ENCODE measurements at places on chromosomes 2 and 18. TPM values are rescaled to one million over a fixed set of nuclear protein-coding genes. Genes with fewer than 3 reads are reported as not detected.

The C2orf80 gene
- 0.84 TPM for polyA plus RNA-seq

The TXNDC2 gene
- 0.03 TPM for polyA plus RNA-seq

The EHBP1 gene
- 30.7 TPM for polyA plus RNA-seq

The ASXL3 gene
- 2.7 TPM for polyA plus RNA-seq

The PDCD1 gene
- polyA plus RNA-seq = 0.31 TPM

The LYPD1 gene
- 4.0 TPM for polyA plus RNA-seq

The FOXI3 gene
- polyA plus RNA-seq = not detected

The DSG1 gene
- 0.19 TPM for polyA plus RNA-seq

The CNNM3 gene
- polyA plus RNA-seq = 35.0 TPM

The CNRIP1 gene
- 18.6 TPM for polyA plus RNA-seq

GRCh38 chr18:75418293-75419005 is 9.1 kb downstream of the SMIM21 start:
- H3K4me1 ChIP-seq = no peaks in the 10 kb centered on the region
- H3K27ac ChIP-seq = no peak overlapping the region
- no peaks in the 10 kb centered on the region for H3K36me3 ChIP-seq
- DNase-seq = no peak
- no peaks in the 10 kb centered on the region for H3K27me3 ChIP-seq
- H3K4me3 ChIP-seq = no peak overlapping the region

GRCh38 chr18:48049757-48050156 is 119.3 kb upstream of the SMAD2 start:
- H3K27ac ChIP-seq = no peak overlapping the region
- H3K4me3 ChIP-seq = no peak overlapping the region
- peaks cover 4% of the 10 kb centered on the region for H3K4me1 ChIP-seq
- no peaks in the 10 kb centered on the region for H3K27me3 ChIP-seq
- H3K36me3 ChIP-seq = no peaks in the 10 kb centered on the region

GRCh38 chr2:201180010-201180409 is 2.9 kb upstream of the CASP10 start:
- no peak overlapping the region for H3K27ac ChIP-seq
- H3K27me3 ChIP-seq = no peaks in the 10 kb centered on the region
- H3K36me3 ChIP-seq = no peaks in the 10 kb centered on the region
- H3K4me3 ChIP-seq = no peak overlapping the region
- DNase-seq = no peak
- H3K4me1 ChIP-seq = peaks cover 11% of the 10 kb centered on the region

- H3K4me3 ChIP-seq = no peak overlapping the region
- peaks cover 31% of the 10 kb centered on the region for H3K4me1 ChIP-seq
- H3K27ac ChIP-seq = peak overlapping the region; percentile 77
- H3K27me3 ChIP-seq = no peaks in the 10 kb centered on the region
- no peaks in the 10 kb centered on the region for H3K36me3 ChIP-seq
These were observed 220.2 kb downstream of the ALPK2 start for GRCh38 chr18:58408665-58409064.

DNA sequence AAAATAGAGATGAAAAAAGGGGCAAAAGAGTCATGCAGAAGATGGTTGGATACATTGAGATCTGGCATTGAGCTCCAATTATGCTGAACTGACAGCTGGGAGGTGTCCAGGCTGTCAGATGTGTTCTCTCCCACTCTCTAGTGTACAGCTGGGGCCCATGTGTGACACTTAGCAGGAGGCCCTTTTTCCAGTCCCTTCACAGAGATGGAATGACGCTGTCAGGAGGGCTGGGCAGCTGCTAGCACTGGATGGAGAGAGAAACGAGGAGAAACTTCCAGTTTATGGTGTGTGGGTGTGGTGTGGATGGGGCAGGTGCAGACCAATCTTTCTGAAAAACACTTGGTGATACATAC is 437.7 kb upstream of the HS6ST1 start:
- H3K27ac ChIP-seq = no peak overlapping the region
- no peaks in the 10 kb centered on the region for H3K27me3 ChIP-seq
- no peaks in the 10 kb centered on the region for H3K36me3 ChIP-seq

DNA sequence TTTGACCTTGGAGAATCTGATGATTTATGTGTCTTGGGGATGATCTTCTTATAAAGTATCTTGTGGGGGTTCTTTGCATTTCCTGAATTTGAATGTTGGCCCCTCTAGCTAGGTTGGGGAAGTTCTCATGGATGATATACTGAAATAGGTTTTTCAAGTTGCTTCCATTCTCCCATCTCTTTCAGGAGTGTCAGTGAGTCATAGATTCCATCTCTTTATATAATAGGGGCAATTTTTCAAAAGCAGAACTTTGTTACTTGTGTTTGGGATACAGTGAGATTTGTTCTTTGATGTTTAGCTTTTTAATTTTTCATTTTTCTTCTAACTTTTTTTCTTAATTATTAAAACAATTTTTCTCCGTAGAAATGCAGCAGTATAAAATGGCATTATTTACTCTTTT is 19.4 kb downstream of the TMEM87B start:
- H3K27me3 ChIP-seq = no peaks in the 10 kb centered on the region
- H3K36me3 ChIP-seq = peaks cover 30% of the 10 kb centered on the region
- no peak for DNase-seq
- H3K4me1 ChIP-seq = no peaks in the 10 kb centered on the region

DNA sequence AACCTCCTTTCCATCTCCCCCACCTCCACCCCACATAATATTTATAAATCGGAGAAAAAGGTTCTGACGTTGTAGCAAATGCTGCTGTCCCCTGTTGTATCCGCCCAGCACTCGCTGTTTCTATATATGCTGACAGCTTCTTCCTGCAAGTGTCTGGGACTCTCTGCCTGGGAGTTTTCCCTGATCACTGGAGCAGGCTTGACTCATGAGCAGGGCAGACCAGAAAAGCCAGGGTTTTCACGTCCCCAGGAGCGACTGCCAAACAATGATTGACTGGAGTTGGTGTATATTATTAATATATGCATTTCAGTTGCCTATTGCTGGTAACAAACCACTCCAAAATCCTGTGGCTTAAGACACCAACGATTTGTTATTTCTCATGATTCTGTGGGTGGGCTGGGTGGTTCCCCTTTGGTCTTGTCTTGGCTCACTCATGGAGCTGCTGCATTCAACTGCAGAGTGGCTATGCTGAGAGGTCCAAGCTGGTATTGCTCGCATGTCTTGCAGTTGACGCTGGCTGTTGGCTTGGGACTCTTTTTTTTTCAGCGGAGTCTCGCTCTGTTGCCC is 21.2 kb upstream of the ASXL2 start:
- DNase-seq = peak; percentile 7
- no peak overlapping the region for H3K4me3 ChIP-seq
- peaks cover 2% of the 10 kb centered on the region for H3K27me3 ChIP-seq
- H3K27ac ChIP-seq = no peak overlapping the region
- no peaks in the 10 kb centered on the region for H3K4me1 ChIP-seq
- H3K36me3 ChIP-seq = no peaks in the 10 kb centered on the region

- no peak overlapping the region for H3K27ac ChIP-seq
- no peak for DNase-seq
- no peak overlapping the region for H3K4me3 ChIP-seq
- H3K36me3 ChIP-seq = no peaks in the 10 kb centered on the region
These were observed 9.4 kb upstream of the PSD4 start for GRCh38 chr2:113164215-113164929.

- no peaks in the 10 kb centered on the region for H3K36me3 ChIP-seq
- no peak overlapping the region for H3K27ac ChIP-seq
These were observed 24.1 kb downstream of the GPR35 start for GRCh38 chr2:240649331-240649730.

DNA sequence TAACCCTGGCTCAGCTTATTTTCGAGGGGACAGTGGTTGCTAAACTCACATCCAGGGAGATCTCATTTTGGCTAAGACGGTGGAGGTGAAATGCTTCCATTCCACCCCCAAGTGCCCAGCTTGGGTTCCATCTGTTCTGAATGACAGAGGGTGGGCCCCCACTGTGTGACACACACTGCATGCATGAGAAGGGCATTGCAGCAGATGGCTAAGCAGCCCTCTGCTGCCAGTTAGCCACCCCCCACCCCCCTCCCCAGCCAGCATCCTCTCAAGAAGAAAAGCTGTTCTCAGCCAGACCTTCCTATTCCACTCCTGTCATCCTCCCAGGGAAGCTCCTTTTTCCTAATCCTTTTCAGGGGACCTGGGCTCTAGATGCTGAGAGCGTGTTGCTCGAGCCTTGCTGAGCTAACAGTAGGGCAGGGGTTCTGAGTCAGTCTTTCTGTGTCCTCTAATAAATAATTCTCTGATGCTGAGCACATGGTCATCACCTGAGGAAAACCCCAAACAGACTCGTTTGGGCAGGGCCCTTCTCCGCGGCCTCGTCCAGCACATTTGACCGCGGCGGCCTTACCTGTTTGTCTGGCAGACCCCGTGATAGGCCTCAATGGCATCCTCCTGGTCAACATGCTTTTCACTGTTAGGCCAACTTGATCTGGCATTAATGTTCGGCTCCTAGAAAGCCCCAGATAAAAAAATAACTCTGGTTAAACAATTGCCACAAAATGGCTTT is 49.5 kb upstream of the ACAA2 start:
- H3K36me3 ChIP-seq = peaks cover 22% of the 10 kb centered on the region
- H3K27ac ChIP-seq = no peak overlapping the region
- peaks cover 27% of the 10 kb centered on the region for H3K4me1 ChIP-seq
- H3K27me3 ChIP-seq = no peaks in the 10 kb centered on the region
- DNase-seq = no peak

- peaks cover 13% of the 10 kb centered on the region for H3K27me3 ChIP-seq
- H3K4me3 ChIP-seq = no peak overlapping the region
- DNase-seq = no peak
- no peak overlapping the region for H3K27ac ChIP-seq
- no peaks in the 10 kb centered on the region for H3K4me1 ChIP-seq
These were observed 55.5 kb downstream of the MARCHF4 start for GRCh38 chr2:216316743-216317142.

- H3K27ac ChIP-seq = no peak overlapping the region
- peak; percentile 26 for DNase-seq
- peaks cover 4% of the 10 kb centered on the region for H3K27me3 ChIP-seq
- H3K4me1 ChIP-seq = no peaks in the 10 kb centered on the region
- no peak overlapping the region for H3K4me3 ChIP-seq
These were observed 9.1 kb upstream of the MYO5B start for GRCh38 chr18:50203801-50204604.

DNA sequence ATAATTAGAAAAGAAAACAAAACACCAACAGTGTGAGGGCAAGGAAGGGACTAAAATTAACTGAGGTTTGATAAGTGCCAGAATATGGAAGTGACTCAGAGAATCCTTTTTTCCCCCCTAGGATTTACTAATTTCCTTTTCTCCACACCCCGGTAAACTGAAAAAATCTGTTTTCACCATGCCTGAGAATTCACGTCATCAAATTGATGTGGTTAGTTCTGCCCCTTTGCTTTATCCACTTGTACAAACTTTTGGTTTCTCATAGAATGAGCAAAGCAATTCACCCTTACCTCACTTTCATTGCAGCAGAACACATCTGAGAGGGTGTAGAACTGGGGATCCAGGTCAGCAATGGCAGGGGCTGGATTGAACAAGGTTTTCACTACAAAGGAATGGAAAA is 57.8 kb downstream of the RBKS start:
- no peak overlapping the region for H3K27ac ChIP-seq
- no peak for DNase-seq
- H3K27me3 ChIP-seq = no peaks in the 10 kb centered on the region
- H3K36me3 ChIP-seq = peaks cover 18% of the 10 kb centered on the region

DNA sequence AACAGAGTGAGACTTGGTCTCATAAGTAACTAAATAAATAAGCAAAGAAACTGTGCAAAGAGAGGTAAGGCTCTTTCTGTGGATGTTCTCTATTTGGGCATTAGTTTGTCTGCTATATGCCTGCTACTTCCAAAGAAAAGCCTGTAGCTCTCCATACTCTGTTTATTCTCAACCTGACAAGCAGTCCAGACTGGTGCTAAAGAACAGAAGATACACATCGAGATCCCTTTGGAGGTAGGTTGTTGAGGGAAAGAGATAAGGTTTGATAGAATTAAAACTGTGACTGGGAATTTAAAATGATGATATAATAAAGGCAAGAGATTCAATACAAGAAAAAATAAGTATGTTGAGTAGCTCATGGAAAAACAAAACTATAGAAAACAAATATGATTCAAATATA is 885.1 kb upstream of the FSHR start:
- no peaks in the 10 kb centered on the region for H3K27me3 ChIP-seq
- H3K4me1 ChIP-seq = no peaks in the 10 kb centered on the region
- no peak overlapping the region for H3K4me3 ChIP-seq
- no peaks in the 10 kb centered on the region for H3K36me3 ChIP-seq
- H3K27ac ChIP-seq = no peak overlapping the region

GRCh38 chr18:71212222-71212621 is 923.4 kb downstream of the SOCS6 start:
- no peaks in the 10 kb centered on the region for H3K36me3 ChIP-seq
- H3K4me3 ChIP-seq = no peak overlapping the region
- DNase-seq = no peak
- H3K27me3 ChIP-seq = no peaks in the 10 kb centered on the region
- H3K27ac ChIP-seq = no peak overlapping the region

GRCh38 chr2:12728221-12728777 is 11.6 kb downstream of the TRIB2 start:
- H3K27me3 ChIP-seq = no peaks in the 10 kb centered on the region
- H3K4me3 ChIP-seq = no peak overlapping the region
- no peak overlapping the region for H3K27ac ChIP-seq
- H3K36me3 ChIP-seq = peaks cover 40% of the 10 kb centered on the region
- no peak for DNase-seq

GRCh38 chr2:26913606-26913998 is 56.8 kb upstream of the MAPRE3 start:
- H3K27ac ChIP-seq = no peak overlapping the region
- no peaks in the 10 kb centered on the region for H3K36me3 ChIP-seq
- no peaks in the 10 kb centered on the region for H3K4me1 ChIP-seq
- no peak overlapping the region for H3K4me3 ChIP-seq
- H3K27me3 ChIP-seq = peaks cover 48% of the 10 kb centered on the region

- H3K4me1 ChIP-seq = peaks cover 3% of the 10 kb centered on the region
- no peak overlapping the region for H3K4me3 ChIP-seq
- H3K27ac ChIP-seq = no peak overlapping the region
These were observed 15.5 kb upstream of the ERCC3 start for GRCh38 chr2:127309468-127309867.

DNA sequence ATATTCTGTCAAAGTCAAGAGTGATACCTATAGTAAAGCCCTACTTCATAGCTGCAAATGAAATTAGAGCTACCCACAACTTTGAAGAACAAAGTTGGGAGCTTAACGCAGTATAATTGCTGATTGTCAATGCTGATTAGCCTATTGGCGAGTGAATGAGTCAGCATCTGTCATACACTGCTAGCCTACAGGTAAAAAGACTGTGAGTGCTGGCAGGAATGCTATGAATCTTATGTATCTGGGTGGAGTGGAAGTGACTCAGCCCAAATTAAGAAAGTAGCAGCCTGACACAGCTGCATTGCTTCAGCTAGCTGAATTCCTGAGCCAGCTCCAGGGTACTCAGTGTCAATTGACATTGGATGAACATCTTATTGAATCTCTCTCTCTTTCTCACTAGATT is 179.4 kb upstream of the DCC start:
- no peaks in the 10 kb centered on the region for H3K36me3 ChIP-seq
- H3K27me3 ChIP-seq = no peaks in the 10 kb centered on the region
- H3K4me1 ChIP-seq = no peaks in the 10 kb centered on the region

- H3K27ac ChIP-seq = peak overlapping the region; percentile 62
- peaks cover 4% of the 10 kb centered on the region for H3K4me1 ChIP-seq
- peak overlapping the region; percentile 87 for H3K4me3 ChIP-seq
These were observed 662 bp downstream of the ACVR2A start for GRCh38 chr2:147845411-147845971.

Measured in large intestine (tissue), 12 donors.